HEK293T (cell line): ENCODE measurements at places on chromosomes 3 and 15.

DNA sequence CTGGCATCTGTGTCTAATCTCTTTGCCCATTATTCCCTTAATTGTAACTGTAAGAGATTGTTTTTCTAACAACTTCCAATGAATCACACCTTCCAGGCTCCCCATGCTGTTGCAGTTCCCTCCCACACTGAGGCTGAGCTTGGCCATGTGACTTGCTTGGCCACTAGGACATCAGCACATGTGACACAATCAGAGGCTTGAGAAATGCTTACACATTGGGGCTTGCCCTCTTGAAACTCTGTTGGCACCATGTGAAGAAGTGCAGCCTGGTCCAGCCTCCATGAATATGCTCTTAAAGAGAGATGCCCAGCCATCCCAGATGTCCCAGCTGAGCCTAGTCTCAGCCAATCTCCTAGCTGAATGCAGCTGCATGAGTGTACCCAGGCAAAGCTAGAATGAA lies 326.8 kb upstream of the SOX2 start:
- DNase-seq: no peak

DNA sequence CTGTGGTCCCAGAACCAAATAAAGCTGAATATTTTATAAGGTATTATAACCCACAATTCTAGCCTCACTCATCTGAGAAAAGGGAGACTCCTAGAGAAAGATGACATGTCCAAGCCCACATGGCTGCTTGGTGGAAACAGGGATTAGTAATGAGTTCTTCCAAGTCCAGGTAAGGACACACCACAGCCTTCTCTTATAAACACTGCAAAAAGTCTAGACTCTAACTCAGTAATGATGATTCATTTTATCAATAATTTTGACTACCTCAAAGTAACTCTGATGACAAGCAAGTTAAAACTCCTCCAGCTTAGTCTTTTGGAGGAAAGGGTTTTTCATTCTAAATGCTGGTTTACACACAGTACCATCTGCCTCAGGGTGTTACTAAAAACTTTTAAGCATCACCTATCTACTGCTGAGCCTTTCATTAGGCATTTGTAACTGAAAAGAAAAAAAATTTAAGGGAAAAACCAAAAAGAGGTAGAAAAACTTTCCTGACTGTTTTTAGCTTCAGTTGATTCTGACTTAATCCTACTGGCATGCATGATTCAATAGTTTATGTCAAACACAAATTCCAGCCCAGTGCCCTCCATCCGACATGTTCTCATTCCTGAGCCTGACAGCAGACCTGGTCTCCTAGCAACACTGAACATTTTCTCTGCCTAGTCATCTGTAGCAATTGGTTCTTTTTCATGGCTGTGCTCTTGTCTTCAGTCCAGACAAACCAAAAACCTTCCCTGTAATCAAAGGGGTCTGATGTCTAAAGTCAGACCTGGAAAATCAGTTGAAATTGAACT lies 43.9 kb downstream of the P3H2 start:
- DNase-seq: no peak

- DNase-seq: peak; percentile 33
Measured at GRCh38 chr3:65170390-65171042, 482.7 kb upstream of the ADAMTS9 start.

DNA sequence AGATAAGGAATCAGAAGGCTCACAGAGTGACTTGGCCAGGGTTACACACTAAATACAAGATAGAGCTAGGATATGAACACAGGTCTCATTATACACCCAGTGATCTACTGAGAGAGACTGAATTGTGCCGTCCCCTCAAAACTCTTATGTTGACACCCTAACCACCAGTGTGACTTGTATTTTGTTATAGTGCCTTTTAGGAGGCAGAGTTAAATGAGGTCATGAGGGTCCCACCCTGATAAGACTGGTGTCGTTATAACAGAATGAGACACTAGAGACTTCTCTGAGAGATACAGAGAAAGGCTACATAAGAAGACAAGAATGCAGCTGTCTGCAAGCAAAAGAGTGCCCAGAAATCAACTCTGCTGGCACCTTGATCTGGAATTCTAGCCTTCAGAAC lies 12.6 kb downstream of the KPNA1 start:
- DNase-seq: no peak

GRCh38 chr3:23479615-23480328 lies 276.6 kb downstream of the UBE2E2 start:
- no peak for DNase-seq

GRCh38 chr3:48107227-48107626 lies 81.0 kb downstream of the CDC25A start:
- DNase-seq: no peak

- peak; percentile 24 for DNase-seq
Measured at GRCh38 chr15:73560501-73561117, 72.6 kb downstream of the NPTN start.

GRCh38 chr3:171528102-171528501 lies 67.9 kb upstream of the TNIK start:
- no peak for DNase-seq
